ENCODE measurements at places on chromosomes 4 and X.
A peak's percentile ranks its signal among the peaks of the same experiment; 100 is the strongest.

DNA sequence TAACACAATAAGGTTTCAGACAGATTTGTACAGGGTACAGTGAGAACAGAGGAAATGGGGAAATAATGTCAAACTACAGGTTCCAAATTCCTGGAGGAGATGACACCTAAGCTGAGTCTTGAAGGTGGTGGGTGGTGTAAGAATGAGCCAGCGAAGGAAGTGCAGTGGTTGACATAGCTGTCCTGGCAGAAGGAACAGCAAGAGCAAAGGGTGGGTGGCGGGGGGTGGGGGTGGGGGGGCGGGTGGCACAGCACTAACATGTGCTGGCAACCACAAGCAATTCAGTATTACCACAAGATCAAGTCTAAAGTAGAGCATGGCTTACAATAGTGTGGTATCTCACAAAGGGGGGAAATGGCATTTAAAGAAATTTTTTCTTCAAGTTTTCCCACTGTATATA is 13.1 kb upstream of the G3BP2 start:
- DNase-seq, result no peak

GRCh38 chr4:140213749-140214148 is 59.8 kb upstream of the MAML3 start:
- no peak for DNase-seq

GRCh38 chr4:47032405-47033106 is 1.2 kb downstream of the GABRB1 start:
- peak; percentile 40 for DNase-seq

- DNase-seq, result no peak
Observed at GRCh38 chr4:144734522-144734921, 88.6 kb downstream of the HHIP start.

DNA sequence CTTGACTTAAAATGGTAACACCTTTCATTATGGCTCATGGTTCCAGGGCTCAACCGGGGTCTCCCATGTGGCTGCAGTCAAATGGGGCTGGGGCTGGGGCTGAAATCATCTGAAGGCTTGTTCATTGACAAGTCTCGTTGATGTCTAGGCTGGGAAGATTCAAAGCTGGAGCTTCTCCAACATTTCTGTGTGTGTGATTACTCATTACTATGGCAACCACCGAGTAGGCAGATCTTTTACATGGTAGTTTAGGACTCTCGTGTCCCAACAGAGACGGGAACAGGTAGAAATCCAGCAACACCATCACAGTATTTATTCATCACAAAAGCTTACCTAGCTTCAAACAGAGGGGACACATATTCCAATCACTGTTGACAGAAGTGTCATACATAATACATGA is 7.8 kb downstream of the YTHDC1 start:
- DNase-seq, result no peak

- no peak for DNase-seq
Observed at GRCh38 chr4:151962138-151962823, 201.5 kb upstream of the GATB start.

DNA sequence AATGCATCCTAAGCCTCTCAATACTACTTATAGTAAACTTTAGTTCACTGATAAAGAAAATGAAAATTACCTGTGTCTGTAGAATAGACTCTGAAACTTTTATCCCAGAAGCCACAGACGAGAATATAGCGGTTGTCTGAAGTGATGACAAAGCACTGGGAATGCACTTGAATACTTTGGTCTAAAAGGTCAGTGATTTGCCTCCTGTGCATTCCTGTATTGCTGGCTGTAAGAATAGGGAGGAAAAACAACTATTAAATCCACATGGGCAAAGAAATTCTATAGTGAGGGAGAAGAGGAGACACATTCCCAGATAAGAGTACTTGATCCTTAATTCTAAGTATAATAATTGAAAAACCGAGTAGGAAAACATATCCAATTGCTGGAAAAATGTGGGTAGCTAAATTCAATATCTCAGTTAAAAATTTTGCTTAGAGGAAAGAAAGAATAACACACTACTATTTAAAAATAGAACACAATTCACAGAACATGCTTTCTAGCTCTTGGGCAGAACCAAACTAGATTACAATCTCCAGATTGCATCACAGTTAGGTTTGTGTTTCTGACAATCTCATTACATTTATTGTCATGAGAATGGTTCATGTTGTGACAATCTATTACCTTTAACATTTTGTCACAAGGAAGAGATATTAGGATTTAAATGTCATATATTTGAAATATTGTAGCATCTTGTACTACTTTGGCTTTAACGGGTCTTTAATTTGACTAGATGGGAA is 232.1 kb downstream of the DCLK2 start:
- no peak for DNase-seq

All from activated T-cell treated with anti-CD3 and anti-CD28 coated beads, Interleukin-2, amount 50 U/mL, for 1 hour (primary cell).